Stimulated activated CD8-positive, alpha-beta memory T cell treated with anti-CD3 and anti-CD28 coated beads, Interleukin-12 subunit alpha, Interleukin-12 subunit beta, amount 100 ng/mL, for 1 hour (primary cell): ENCODE measurements at places on chromosomes 13 and 19.

DNA sequence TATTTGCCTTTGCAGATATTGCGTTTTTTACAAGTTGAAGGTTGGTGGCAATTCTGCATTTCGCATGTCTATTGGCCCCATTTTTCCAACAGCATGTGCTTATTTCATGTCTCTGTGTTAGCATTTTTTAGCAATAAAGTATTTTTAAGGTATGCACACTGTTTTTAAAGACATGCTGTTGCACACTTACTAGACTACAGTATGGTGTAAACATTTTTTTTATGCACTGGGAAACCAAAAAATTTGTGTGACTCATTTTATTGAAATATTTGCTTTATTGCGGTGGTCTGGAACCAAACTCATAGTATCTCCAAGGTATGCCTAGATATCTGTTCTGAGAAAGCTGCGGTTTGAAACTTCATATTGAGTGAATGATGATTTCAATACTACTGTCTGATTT, 55.4 kb upstream of the RNF113B start:
- no peak for DNase-seq

GRCh38 chr19:10007371-10008183, 2.7 kb downstream of the COL5A3 start:
- no peak for DNase-seq

- no peak for DNase-seq
Observed at GRCh38 chr19:55578761-55579747, 1.6 kb downstream of the ZNF579 start.

DNA sequence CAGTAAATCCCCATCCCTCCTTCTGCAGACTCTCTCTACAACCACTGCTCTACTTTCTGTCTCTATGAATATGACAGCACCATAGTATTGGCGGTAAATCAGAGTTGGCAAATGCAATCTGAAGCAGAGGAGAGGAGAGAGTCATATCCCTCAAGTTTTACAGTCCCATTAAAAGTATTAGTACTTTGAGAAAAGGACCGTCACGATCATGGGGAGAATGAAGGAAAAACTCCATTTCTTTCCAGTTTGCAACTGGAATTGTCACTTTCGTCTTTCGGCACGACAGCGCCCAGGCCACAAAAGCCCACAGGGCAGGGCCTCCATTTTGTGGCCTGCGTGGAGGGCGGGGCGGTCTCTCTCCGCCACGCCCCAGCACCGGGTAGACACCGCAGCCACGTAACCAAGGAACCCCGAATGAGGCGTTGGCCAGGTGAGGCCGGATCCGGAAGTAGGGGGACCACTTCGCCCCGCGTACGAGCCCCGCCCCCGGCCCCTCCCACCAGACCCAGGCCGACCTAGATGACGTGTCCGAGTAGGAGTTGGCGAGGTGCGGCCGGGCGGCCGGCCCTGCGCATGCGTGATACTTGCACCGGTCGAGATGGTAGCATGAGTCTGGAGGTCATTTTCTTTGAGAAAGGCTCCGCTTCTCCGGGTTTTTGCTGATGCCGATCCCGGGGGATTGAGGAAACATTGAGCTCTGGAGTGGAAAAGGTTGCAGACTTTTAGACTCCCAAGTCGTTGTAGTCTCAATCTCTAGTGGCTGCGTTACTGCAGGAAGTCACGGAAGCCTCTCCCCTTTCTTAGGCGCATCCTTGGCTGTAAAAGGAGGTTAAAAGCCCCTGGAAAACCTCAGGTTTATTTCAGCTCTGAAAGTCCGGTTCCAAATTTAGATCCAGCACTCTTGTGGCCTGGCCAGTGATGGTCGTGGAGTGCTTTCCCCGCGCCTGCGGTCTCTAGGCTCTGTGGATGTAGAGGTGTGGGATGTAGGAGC, 2.8 kb upstream of the TM9SF2 start:
- peak; percentile 92 for DNase-seq

- no peak for DNase-seq
Observed at GRCh38 chr19:32718286-32718685, 1.3 kb upstream of the TDRD12 start.
